Kidney (tissue), 22 donors: ENCODE measurements at places on chromosomes 6 and 20. TPM values are rescaled to one million over a fixed set of nuclear protein-coding genes. Genes with fewer than 3 reads are reported as not detected.
A peak's percentile ranks its signal among the peaks of the same experiment; 100 is the strongest.

DNA sequence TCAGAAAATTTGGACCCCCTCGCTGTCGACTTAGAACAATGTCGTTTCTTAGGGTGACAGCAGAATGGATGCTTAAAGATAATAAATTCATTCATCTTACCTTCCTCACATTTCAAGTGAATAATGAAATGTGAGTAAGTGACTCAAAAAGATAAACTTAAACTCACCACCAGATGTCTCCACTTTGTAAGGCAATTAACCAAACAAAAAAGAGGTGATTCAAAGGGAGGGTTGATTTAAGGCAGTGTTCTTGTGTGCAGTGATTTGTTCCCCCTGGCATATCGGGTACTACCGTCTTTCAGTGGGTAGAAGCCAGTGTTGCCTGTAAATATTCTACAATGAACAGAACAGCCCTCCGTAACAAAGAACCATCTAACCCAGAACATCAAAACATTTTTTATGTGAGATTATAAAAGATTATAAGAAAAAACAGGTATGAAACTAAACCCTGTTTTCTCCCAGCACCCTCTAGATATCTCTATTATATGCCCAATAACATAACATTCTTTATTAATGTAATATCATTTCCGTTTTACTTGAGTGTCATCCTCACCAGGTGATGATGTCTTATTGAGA is 589.7 kb downstream of the CBLN4 start:
- no peak for DNase-seq

- DNase-seq, result peak; percentile 73
These were observed 94.4 kb upstream of the PRDM1 start for GRCh38 chr6:105991561-105992314.

Gene TFAP2B
- total RNA-seq, result 25.3 TPM

DNA sequence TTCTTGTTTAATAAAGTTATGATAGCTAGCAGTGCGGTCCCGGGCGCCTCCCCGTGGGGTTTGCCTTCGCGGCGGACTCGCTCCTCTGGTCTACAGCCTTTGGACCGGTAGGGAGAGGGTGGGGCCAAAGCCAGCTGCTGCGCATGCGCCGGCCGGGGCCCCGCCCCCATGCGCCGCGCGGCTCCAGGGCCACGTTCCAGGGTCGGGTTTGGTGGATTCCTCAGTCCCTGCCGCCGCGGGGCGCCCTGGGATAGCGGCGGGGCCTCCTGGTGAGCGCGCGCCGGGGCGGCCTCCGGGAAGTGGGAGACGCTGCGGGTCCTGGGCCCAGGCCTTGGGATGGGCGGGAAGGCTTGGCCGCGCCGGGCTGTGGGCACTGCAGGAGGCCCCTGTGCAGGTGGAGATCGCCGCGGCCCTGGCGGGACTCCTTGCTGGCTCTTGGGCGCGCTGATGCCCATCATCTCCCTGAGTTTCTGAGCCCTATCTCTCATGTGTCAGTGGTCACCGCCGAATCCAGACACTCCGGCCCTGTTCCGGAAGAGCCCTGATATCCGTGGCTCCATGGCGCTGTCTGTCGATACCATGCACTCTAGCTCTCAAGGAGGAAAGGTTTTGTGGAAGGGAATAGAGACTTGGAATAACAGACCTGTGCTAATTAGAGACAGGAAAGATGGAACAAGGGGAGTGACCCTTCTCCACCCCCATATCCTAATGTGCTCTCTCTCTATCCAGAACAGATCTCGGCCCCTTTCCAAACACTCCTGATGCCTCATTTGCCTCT is at the start of gene VARS2:
TSS of gene VARS2 (plus strand) at position 163 of the 778 bp plus-strand sequence. CDS start at position 762, 599 bp downstream.
- peak; percentile 96 for DNase-seq

DNA sequence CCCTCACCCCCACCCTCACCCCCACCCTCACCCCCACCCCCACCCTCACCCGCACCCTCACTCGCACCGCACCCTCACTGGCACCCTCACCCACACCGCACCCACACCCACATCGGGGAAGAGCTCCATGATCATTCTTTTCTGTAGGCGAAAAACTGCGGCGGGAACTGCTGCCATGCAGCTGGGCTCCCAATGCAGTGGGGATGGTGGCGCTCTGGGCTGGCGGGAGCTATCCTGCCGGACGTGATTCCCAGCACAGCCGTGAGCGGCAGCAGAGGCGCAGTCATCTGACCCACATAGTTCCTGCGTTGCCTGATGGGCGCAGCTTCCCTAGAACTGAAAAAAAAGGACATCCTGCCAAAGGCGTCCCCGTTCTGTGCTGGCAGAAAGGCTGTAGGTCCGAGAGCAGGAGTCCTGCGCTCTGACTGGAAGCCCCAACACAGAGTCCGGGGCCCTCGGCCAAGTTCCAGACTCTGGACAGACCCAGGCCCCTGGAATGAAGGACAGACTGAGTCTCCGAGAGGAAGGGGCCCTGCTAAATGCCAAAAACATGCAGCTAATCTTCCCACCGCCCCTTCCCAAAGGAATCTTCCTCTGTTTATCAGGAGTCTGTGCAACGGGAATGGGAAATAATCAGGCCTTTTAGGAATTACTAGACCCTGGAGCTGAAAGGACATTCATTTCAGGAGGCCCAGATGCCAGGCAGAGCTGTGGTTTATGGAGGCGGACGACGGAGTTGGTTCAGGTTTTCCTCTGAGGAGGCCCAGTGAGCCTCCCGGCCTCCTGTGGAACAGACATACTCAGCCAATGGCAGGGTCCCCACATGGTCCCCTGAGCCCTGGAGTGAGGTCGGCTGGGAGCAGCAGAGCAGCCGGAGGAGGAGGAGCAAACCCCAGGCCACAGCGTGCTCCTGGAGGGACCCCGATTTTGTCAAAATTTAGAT is 14.1 kb upstream of the TCFL5 start:
- DNase-seq, result peak; percentile 77

Gene GRM4
- total RNA-seq, result not detected

DNA sequence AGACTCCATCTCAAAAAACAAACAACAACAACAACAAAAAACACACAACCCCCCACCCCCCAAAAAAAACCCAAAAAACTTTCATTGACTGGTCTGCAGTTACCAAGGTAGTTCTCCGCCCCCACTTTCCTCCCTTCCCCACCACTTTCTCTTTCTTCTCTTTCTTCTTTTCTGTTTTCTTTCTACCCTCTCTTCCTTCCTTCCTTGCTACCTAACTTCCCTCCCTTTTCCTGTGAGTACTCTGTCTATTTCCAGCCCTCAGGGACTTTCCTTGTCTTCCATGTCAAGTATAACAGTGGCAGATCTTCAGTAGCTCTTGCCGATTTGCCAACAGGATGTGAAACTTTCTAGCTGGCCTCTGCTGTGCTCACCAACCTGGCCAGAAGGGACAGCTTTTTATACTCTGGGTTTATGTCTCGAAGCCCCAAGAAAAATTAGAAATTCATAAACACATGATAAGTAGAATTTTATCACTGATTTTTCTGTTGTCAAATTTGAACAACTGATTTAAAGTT is 399.5 kb downstream of the QKI start:
- no peak for DNase-seq

Gene HLA-DPA1
- 200 TPM for total RNA-seq

Gene OPN5
- 0.16 TPM for total RNA-seq

Gene FOXF2
- 0.44 TPM for total RNA-seq

DNA sequence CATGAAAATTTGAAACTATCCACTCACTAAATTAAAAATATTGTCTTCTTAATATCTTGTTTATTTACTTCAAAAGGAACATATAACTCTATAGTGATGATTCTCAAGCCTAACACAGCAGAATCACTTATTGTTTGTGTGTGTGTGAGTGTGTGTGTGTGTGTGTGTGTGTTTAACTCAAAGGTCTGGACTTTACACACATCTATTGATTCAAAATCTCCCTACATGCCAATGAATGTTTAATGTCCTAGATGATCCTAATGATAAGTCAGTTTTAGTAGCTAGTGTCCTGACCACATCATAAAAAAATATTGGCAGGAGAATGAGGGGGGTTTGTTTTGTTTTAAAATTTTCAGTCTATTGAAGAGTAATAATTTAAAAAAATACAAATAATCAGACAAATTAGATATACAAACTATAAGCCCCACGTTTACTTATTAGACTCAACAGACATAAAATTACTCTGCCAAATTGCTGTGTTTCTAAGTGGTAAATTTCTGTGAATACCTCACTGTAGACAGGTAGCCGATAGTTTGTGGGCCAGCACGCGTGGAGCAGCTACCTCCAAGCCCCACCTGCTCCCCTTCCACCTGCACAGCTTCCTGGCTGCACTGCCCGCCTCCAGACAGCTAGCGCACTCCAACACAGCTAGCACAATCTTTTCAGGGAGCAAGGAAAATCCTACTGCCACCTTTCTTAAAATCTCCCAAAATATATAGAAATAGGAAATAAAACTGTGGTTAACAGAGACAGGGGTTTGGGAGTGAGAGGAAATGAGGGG is 349.6 kb downstream of the PKHD1 start:
- no peak for DNase-seq

- DNase-seq, result peak; percentile 65
These were observed 167.7 kb upstream of the CDYL start for GRCh38 chr6:4608361-4609115.

- DNase-seq, result peak; percentile 66
These were observed 70.7 kb downstream of the PDE7B start for GRCh38 chr6:135922174-135922573.

DNA sequence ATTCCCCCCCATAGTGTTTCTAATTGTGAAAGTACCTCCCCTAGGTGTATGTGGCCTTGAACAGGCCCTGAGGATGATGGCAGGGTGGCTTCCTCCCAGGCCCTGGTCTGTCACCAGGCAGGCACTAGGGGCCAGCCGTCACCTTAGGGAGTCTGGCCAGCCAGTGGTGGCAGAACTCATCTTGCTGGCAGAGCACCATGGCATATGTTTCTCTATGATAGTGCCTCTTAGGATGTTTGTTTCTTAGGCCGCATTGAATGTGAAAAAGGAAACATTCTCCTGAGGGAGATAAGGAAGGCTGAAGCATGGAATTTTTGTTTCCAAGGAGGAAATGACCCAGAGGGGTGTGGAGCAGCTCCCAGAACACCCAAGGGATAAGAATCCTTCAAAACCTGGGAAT is 45.2 kb upstream of the KLHL31 start:
- DNase-seq, result no peak

DNA sequence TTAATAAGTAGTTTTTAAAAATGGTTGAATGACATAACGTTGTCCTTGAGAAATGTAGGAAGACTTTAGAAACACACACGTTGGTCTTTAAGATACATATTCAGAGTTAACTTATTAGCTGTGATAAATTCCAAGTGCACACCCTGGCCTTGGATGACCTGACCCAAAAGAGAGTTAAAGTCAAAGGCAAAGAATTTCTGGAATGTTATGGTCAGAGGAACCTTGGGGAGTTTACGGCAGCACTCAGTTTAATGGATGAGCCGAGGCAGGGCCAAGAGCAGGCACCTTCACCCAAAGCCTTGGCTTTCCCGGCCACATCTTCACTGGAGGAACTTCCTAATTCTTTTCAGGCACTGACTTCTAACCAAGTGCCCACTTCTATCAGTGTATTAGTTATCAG is 200.5 kb downstream of the SMOC2 start:
- no peak for DNase-seq

DNA sequence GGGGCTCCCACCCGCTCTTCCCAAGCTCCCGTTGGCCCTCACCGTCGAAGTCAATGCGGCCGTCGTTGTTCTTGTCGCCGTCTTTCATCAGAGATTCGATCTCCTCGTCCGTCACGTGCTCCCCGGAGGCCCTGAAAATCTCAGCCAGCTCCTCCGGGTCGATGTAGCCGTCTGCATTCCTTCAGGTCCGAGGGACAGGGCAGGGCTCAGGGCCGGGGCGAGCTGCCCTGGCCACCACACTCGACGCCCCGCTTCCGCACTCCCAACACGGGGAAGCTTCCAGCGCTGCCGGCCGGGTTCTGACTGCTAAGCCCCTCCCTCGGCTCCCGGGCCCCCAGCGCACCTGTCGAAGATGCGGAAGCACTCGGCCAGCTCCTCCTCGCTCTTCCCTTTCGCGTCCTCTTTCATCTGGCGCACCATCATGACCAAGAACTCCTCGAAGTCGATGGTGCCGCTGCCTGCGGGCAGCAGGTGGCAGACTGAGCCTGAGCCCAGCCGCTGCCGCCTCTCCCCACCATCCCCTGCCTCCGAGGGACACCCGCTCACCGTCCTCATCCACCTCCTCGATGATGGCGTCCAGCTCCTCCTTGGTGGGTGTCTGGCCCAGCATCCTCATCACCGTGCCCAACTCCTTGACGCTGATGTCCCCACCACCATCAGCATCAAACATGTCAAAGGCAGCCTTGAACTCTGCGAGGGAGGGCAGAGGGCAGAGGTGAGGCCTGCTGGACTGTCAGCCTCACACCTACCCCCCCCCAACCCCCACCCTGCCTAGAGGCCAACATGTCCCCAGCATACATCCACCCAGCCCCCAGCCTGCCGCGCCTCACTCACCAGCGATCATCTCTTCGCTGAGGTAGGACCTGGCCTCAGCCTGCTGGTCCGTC is 2.9 kb downstream of the TNNC2 start:
- peak; percentile 72 for DNase-seq

DNA sequence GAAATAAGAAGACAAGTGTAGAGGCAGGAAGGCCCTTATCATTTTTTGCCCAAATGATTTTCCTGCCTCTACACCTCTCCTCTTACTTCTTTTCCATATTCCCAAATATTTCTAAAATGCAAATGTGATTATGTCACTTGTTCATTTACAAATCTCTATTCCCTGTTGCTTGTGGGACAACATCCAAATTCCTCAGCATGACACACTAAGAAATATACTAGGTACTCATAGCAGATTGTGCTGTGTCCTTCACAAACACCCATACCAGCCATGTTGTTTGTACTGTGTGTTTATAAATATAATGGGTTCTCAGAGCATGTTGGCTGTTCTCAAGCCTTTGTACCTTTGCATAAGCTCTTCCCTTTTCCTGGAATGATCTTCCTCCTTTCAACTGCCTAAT is 17.7 kb upstream of the FYN start:
- DNase-seq, result no peak

Gene LY6G6F
- total RNA-seq, result not detected

DNA sequence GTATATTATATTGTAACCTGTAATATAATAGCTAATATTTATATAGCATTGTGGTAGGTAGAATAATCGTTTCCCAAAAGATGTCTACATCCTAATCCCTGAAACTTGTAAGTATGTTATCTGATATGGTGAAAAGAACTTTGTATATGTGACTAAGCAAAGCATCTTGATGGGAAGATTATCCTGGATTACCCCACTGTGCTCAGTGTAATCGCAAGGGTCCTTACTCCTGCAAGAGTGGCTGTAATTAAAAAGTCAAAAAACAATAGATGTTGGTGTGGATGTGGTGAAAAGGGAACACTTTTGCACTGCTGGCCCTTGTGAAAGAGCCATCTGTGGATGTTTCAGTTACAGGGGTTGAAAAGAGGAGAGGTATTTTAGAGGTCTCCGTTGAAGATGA is 95.2 kb downstream of the EDN1 start:
- no peak for DNase-seq

Gene MANEA
- total RNA-seq, result 15.6 TPM

DNA sequence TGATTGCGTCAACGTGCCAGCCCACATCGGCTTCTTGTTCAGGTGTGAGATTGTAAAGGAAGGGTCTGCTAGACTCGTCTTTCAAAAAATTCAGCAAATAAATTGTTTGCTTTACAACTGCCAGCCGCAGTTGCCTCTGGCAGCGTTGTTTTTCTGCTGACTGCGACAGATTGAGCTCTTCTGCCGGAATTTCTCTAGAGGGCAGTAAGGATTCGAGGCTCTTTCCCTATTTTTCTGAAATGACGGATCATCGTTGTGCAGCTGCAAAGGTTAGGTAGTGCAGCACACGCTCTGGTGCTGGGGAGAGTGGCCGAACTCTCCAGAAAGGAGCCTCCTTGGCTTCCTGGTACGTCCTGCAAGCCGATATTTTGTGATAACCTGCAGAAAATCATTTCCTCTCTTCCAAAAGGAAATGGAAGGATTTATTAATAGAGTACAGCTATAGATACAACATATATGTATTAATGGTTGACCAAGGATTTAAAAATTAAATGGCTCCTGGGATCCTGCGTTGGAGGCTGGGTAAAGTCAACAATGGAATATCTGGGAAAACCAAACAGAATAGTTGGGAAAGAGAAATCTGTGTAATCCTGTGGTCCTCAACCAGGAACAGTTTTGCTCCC is 121.9 kb upstream of the ZFP64 start:
- DNase-seq, result peak; percentile 84
